ENCODE measurements at places on chromosomes 5 and 9. TPM values are rescaled to one million over a fixed set of nuclear protein-coding genes. Genes with fewer than 3 reads are reported as not detected.

The OR1J2 gene
- total RNA-seq, result not detected

The PCDHGA5 gene
- total RNA-seq, result 17.8 TPM

The LHX3 gene
- not detected for total RNA-seq

The FOXD4L5 gene
- 0.31 TPM for total RNA-seq

The ADAMTS12 gene
- 0.63 TPM for total RNA-seq

The NFIB gene
- 240 TPM for total RNA-seq

The TLX3 gene
- total RNA-seq, result not detected

The GRAMD2B gene
- 5.3 TPM for total RNA-seq

The RNF183 gene
- total RNA-seq, result not detected
